Activated T-helper 2 cell treated with anti-CD3 and anti-CD28 coated beads, Interferon-gamma antibody, Interleukin-2, Interleukin-4, amounts not matched to agents 10 μg/mL and 5 μg/mL and 100 μg/mL, durations not matched to agents 14 hours and 24 hours and 36 hours (primary cell): ENCODE measurements at places on chromosomes 4 and X. TPM values are rescaled to one million over a fixed set of nuclear protein-coding genes. Genes with fewer than 3 reads are reported as not detected.
A peak's percentile ranks its signal among the peaks of the same experiment; 100 is the strongest.

BEX4 gene
- total RNA-seq = 7.8 and 9.4 TPM in 2 replicates

NSG1 gene
- total RNA-seq = not detected in 2 replicates

- DNase-seq = no peak
Observed at GRCh38 chr4:6826781-6827508, 44.4 kb downstream of the KIAA0232 start.

DNA sequence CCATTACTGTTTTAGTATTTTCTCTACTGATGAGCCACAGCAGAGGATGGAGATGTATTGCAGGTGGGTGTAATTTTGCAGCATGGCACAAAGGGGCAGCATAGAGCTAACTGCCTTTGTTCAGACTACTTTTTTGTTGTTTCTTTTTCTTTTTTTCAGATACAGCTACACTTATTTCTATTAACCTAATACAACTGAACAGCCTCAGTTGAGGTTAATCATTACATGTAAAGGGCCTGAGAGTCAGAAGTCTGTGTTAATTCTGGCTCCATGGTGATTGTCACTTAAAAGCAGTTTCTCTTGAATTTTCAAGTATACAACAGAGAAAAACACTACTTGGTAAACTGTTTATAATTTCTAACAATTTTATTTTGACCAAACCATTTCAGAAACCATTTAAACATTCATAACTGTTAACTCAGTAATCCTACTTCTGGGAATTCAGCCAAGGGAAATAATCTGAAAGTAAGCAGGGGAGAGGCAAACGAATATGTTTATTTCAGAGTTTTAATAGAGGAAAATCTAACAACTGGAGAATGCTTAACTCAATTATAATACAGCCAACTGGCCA lies 13.9 kb upstream of the PPEF2 start:
- peak; percentile 18 for DNase-seq

MAOB gene
- total RNA-seq = 10.3 and 11.6 TPM in 2 replicates

- no peak for DNase-seq
Observed at GRCh38 chr4:169906104-169906503, 120.1 kb downstream of the MFAP3L start.

DNA sequence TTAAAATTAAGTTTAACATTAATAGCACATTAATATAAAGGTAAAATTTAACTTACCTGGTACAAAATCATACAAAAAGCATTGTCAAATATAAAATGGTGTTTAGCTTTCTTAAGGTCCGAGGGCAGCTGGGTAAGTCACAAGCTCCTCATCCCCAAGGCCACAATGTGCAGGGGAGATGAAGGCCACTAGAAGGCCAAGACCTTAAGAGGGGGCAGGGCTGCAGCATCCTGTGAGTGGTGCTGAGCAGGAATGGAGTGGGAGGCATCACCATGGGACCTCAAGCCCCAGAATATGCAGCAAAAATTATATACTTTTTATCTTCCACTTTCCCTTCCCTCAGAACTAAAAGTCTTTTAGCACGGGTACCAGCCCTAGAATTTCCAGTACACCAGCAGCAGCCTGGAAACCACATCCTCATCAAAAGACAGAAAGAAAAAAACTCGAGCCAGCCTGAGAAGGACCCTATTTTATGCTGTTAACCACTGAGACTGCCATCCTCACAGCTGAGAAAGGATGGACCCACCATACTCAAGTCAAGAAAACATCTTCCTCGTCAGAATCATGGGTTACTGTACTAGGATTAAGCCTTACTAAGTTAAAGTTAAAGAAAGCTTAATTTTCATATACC lies 13.0 kb upstream of the RHOXF2 start:
- DNase-seq = no peak

- DNase-seq = no peak
Observed at GRCh38 chr4:115609631-115610030, 496.2 kb upstream of the NDST4 start.

- DNase-seq = no peak
Observed at GRCh38 chr4:77352192-77352591, 195.2 kb downstream of the CCNG2 start.

DNA sequence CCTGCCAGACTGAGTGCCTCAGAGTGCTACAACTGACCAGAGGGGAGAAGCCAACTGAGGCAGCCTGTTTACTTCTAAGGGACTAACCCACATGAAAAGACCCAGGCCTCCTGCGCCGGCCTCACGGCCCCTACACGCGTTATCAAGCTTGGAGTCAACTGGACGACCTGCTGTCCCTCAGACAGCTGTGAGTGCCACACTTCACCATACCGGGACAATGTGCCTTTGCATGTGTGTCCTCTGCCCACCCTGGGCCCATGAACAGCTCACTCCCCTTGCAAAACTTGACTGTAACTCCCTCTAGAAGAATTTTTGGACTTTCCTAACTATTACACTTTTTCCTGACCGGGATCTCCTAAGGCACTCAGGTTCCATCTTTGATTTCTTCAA lies 1.8 kb downstream of the NOP14 start:
- no peak for DNase-seq

DNA sequence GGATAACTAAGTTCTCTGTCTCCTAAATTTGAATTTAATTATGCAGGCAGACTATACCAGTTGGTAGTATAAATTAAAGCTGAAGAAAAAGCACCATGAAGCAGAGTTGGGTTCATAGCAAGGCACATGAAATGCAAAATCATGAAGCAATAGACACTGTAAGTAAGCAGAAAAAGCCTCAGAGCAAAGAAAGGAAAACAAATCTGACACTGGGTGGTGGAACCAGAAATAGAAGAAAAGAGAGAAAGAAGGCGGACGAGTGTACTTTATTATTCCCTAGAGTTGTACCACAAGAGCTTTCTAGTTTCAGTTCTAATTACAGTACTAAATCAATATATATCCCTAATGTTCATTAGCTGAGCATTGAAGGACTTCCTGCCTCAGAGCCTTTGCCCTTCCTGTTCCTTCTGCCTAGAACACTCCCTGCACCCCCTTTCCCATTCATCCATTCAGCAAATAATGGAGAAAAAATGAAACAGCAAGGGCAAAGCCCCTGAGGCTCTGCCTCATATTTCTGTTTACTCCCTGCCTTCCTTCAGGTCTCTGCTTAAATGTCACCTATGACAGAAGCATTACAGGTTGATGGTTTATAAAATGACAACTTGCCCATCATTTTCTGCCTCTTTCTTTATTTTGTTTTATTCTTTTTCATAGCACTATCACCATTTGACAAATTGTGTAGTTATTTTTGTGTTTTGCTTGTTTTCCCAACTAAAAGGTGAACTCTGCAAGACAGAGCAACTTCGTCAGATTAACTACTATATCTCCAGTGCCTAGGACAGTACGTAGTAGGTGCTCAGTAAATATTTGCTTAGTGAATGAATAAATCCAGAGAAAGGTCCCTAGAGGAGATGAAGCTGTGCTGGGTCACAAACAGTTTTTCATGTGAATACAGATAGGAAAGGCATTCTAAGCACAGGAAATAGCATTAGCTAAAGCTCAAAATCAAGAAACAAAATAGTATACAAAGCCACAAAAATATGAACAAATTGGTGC lies 154.0 kb upstream of the RASGEF1B start:
- DNase-seq = no peak

DNA sequence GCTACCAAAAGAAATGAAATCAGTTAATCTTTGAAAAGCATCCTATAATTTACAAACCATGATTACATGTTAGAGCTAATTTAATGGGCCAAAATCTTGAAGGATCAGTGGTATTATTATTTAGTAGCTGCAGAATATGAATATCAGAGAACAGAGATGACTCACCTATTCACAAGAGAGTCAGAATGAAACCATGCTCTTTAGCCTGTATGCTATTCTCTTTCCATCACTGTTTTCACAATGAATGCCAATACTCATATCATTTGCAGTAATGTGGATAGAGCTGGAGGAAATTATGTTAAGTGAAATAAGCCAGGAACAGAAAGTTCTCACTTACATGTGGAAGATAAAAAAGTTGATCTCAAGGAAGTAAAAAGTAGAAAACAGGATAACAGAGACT lies 414.1 kb downstream of the CENPC start:
- no peak for DNase-seq

CT47A7 gene
- total RNA-seq = not detected in 2 replicates
